ENCODE measurements at places on chromosomes 12 and 14.

DNA sequence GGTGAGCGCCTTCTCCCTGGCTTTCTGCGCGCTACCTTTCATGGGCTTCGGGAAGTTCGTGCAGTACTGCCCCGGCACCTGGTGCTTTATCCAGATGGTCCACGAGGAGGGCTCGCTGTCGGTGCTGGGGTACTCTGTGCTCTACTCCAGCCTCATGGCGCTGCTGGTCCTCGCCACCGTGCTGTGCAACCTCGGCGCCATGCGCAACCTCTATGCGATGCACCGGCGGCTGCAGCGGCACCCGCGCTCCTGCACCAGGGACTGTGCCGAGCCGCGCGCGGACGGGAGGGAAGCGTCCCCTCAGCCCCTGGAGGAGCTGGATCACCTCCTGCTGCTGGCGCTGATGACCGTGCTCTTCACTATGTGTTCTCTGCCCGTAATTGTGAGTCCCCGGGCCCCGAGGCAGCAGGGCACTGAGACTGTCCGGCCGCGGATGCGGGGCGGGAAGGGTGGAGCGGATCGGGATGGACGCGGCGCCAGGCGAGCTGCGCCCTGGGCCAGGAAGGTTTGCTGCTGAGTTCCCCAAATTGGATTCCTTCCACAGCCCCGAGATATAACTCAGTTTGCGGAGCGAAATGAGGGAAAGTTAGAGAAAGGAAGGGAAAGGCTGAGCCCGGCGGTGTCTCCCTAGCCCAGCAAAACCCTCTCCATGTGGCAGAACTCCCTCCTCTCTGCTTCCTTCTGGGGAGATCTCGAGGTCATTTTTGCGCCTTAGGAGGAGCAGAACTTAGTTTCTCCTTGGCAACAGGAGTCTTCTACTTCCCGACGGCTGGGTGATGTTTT, 972 bp downstream of the PTGDR start:
- DNase-seq, result peak; percentile 11

DNA sequence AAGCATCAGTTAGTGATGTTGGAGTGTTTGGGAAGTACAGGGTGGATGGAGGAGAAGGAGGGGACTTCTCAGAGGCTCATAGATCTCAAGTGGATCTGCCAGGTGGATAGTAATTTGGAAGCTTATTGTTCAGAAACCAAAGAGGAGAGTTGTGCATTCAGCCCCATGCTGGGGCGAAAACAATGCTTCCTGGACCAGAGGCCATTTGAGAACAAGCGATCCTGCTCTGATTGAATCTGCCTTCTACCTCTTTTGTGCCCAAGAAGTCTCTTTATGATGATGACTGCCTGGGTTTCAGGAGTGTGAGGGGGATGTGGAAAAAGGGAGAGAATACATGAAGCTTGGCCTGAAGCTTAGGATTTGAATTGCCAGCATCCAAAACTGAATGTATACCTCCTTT, 110.8 kb upstream of the SRRM4 start:
- DNase-seq, result no peak

DNA sequence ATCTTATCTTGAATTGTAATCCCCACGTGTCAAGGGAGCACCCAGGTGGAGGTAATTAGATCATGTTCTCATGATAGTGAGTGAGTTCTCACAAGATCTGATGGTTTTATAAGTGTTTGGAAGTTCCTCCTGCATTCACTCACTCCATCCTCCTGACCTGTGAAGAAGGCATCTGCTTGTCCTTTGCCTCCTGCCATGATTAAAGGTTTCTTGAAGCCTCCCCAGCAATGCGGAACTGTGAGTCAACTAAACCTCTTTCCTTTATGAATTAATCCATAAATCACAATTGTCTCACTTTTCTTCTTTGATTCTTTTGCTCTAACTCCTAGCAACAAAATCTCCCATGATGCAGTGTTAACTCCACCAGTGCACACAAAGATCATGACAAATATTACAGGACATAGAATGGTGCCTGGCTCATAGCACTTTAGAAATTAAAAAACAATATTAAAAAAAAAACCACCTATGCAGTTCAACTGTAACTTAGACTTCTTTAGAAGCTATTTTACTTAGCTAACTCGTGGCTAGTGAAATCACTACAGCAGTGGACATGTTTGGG, 37.6 kb upstream of the MGAT4C start:
- DNase-seq, result no peak

DNA sequence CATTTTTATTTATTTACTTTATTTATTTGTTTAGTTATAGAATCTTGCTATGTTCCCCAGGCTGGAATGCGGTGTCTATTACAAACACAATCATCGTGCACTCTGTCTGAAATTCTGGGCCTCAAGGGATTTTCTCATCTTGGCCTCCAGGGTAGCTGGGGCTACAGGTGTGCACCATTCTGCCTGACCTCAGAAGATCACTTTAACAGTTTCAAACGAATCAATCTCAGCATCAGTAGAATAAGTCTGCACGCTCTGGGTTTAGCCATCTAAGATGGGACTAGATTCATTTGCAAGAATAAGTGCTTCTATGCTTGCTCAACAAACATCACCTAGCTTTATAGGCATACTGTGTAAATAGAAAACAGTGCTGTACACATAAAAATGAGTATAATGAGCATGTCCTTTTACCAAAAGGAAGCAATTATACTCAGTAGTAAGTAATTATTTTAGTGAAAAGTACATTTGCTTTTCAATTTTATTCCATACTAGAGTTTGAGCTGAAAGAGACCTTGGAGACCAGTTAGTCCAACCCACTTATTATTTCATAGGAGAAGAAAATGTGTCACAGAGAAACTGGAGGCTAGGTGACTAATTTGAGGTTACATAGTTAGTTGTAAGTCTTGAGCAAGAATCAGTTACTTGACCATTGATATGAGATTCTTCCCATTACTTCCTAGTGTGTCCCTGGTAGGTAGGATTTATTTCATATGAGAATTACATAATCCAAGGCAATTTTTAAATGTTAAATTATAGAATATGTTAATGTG, 456.5 kb upstream of the LMO3 start:
- DNase-seq, result no peak

GRCh38 chr12:71591601-71592000, 72.0 kb downstream of the ZFC3H1 start:
- no peak for DNase-seq

GRCh38 chr14:22979748-22980392, 2.5 kb downstream of the AJUBA start:
- DNase-seq, result no peak

DNA sequence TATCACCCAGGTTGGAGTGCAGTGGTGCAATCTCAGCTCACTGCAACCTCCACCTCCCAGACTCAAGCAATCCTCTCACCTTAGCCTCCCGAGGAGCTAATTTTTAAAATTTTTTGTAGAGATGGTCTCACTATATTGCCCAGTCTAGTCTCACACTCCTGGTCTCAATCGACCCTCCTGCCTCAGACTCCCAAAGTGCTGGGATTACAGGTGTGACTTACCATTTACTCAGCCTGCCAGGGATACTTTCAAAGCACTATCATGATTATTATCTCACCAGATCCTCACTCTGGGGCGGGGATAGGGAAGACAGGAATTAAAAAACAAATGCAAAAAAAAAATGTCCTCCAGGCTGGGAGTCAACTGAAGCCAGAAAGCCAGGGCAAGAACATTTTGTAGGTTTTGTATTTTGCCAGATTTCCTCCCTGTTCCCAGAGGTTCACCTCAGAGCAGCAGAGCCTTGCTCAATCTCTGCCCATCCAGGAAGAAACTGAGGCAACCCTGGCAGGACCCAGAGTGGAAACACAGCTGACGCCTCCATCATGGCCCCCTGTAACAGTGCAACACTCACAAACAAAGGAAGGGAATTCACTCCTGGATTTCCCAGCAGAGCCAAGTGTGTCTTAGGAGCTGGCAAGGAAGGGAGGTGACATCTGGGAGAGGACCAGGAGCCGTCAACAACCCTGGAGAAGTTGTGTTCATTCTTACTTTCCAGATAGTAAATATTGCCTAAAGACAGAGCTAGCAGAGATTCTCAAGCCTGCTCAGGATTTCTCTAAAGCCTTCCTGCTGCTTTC, 73.9 kb downstream of the IRF2BPL start:
- no peak for DNase-seq

DNA sequence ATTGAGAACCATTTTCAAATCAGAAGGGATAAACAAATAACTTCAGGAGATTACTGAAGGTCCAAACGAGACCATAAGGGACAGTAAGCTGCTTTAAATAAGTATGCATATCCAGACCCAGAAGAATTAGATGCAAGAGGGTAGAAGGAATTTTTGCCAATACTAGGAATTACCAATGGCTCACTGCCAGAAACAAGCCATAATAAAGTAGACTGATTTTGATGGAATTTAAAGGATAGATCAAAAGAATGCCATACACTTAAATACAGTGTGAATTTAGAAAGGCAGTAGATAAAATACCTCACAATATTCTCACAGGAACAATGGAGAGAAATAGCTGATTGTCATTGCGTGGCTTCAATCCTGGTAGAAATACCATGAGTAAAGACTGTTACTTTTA, 5.3 kb downstream of the ANKS1B start:
- DNase-seq, result no peak

- peak; percentile 84 for DNase-seq
Measured at GRCh38 chr14:61350427-61351270, 29.3 kb downstream of the PRKCH start.

- DNase-seq, result no peak
Measured at GRCh38 chr14:53541411-53541810, 388.3 kb upstream of the DDHD1 start.

GRCh38 chr12:6944381-6945186, 762 bp downstream of the C12orf57 start:
- peak; percentile 96 for DNase-seq

DNA sequence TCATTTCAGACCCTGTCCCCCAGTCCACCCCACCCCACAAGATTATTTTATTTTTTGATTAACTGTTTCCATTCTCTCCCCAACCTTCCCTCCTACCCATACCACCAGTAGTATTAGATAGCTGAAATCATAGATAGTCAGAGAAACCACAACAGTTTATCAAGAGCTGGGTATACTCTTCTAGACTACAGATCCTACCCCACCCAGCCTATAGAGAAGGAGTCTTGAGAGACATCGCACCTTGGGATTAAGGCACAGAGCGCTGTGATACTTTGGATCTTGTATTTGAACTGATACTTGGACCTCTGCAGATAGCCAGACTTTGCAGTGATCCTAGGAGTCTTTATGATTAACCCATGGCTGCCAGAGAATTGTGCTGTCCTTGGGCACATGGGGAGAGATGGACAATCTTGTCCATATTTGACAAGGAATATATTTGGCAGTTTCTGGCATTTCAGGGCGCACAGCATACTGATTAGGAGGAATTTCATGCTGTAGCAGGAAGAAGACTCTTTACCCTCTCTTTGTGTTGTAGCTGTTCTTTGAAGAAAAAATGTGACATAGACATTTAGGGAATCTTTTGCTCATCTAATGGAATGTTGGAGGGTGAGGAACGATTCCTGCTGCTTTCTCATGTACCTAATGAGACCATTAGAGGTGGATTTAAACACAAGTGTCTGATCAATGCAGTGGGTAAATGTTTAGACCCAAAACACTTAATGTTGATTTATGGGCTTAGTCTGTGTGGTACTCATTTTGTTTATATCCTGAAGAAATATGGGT, 982 bp downstream of the RBMS2 start:
- DNase-seq, result no peak

GRCh38 chr12:108905725-108906124, 25.8 kb downstream of the DAO start:
- no peak for DNase-seq

GRCh38 chr12:131783915-131784541, 44.2 kb upstream of the MMP17 start:
- no peak for DNase-seq

DNA sequence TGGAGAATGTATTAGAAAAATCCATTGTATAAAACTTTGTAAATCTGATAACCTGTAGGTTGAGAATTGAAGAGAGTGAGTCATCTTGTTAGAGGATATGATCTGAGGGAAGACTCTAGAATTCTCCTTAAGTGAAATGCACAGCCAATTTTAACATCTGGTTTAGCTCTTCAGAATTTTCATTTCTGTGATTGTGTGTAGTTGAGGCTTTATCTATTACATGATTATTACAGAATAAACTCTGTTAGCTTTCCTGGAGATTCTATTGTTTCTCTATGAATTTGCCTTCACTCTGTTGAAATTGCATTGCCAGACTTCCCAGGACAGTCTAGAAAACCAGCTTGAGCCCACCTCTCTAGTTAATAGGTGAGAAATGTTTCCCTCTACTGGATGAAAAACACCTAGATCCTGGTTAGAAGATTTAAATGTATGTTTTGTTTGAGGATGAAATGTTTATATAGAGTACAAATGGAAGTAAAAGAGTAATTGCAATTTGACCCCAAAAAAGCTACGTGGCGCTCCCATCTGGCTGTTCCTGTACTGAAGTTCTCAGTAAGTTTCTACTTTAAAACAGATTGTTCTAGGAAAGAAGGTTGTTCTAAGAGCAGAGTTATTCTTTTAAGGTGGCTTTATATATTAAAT, 2.9 kb downstream of the NUDT4 start:
- DNase-seq, result peak; percentile 23

DNA sequence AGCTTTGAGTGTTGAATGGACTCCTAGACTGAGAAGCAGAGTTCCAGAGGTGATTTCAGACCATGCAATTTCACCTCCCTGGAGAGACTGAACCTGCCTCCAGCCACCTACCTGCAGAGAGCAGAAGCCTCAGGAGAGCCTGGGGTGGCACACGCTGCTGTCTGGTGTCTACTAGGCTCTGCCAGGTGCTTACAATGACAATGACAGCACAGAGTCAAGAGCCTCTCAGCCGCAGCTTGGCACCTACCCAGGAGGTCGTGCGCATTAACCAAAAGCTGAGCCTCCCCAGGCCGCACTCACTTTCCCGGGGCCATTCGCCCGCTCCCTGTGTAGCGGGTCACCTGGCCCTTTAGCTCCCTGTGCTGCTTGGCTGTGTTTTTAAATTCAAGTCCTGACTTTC, 63.2 kb downstream of the TESC start:
- no peak for DNase-seq

DNA sequence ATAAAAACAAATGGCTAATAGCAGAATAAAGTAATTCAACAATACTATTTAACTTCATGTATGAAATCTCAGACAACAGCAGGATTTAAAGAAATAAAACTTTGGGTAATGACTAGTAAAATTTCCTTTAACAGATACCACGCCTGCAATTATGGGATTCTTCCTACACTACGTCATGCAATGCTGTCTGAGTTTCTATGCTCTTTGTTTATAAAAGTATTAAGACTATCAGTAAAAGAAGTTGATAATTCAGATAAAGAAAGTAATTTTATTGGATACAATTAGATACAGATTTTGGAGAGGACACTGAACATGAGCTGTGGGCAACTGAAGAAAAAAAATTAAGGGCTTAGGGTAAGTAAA, 308.4 kb upstream of the LRFN5 start:
- DNase-seq, result no peak

- no peak for DNase-seq
Measured at GRCh38 chr12:50162230-50162629, 4.9 kb downstream of the CERS5 start.

Data from activated naive CD4-positive, alpha-beta T cell treated with anti-CD3 and anti-CD28 coated beads for 36 hours (primary cell).